ENCODE measurements at places on chromosomes 5 and 9.

DNA sequence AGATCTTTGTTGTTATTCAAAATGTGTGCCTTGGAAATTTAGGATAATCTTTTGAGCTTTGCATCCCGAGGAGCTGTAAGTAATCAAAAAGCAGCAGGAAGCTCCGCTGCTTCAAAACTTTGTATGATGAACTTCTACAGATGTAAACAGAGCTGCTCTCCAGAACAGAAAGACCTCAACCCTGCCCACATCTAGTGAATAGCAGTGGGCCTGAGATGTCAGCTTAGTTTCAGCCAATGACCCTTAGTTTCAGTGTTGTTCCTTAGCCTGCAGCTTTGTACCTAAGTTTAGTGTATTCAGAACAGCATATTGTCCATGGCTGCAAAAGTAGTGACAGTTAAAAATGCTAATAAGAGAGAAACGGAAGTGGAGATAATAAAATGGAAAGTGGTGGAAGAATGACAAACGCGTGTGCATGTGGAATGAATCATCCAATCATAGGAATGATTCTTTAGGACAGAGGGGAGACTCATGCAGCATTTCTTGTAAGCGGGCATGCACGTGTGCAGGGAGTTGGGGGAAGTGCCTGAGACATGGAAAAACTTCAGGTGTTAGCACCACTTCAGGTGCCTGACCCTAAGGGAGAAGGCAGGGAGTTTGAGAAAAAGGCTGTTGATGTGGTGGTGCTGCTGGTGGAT lies 24.9 kb downstream of the SNX24 start:
- no peak for DNase-seq

DNA sequence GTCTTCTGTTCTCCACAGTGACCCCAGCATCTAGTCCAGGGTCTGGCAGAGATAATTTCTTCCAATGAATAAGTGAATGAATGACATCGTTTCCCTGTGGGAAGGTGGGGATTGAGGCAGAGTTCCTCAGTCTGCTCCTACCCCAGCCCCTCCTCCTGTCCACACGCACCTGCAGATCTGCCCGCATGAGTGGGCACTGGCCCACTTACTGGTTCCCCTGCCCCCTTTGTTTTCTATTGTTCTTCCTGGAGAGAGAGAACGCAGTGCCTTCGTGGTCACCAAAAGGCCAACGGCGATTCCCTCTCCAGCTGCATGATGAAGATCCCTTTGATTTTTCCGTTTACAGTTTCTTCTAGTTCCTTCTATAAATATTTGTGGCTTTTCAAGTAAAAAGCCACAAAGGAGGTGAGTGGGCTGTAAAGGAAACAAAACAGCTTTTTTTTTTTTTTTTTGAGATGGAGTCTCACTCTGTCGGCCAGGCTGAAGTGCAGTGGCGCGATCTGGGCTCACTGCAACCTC lies 5.8 kb upstream of the FPGS start:
- no peak for DNase-seq

- no peak for DNase-seq
Observed at GRCh38 chr9:95058121-95058785, 259.3 kb downstream of the FANCC start.

DNA sequence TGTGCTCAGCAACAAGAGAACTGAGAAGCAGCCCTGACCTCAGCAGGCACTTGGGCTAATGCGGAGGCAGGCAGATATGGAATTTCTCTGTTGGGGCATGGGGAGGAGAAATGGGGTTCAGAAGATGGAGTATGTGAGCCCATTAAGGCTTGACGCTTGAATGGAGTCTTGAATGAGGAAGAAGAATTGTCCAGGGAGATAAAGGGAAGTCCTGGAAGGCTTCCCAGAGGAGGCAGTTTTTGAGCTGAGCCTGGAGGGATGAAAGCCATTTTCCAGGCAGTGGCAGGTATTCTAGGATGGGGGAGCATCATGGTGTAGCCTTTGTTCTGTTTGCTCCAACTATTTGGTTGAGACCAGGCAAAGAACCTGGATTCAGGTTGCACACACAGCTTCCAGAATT lies 34.5 kb downstream of the FGF18 start:
- DNase-seq = no peak

DNA sequence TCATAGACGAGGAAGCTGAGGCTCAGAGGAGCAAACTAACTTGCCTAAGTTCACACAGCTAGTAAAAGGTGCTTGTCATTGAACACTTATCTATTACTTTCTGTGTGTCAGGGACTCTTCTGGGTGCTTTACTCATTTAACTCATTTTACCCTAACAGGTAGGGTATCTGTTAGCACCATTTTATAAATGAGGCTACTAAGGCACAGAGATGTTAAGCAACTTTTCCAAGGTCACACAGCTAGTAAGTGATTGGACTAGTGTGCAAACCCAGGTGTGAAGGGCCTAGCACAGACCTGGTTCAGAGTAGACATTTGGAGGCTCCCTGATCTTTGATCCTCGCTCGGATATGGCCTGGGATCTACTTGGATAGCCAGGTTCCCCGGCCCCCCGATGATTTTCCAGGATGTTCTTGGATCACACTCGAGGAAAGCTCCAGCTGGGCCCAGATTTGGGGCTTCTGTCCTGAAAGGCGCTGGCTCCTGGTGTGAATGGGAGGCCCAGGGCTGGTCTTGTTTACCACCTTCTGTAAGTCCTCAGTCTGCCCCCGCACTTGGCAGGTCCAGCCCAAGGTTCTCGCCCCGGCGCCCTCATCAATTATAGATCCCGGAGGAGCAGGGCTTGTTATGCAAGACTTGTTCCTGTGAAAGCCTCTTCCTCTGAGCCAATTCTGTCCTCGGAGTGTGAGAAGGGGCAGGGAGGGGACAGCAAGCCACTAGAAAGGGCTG lies 37.5 kb downstream of the GSN start:
- DNase-seq = no peak
